ENCODE measurements at places on chromosomes 6 and 20.

GRCh38 chr20:62849431-62849830 is 12.2 kb downstream of the TCFL5 start:
- DNase-seq, result no peak

GRCh38 chr6:137832110-137832509 is 34.9 kb upstream of the TNFAIP3 start:
- peak; percentile 95 for DNase-seq

GRCh38 chr6:115947966-115948541 is 112.6 kb downstream of the FRK start:
- no peak for DNase-seq

DNA sequence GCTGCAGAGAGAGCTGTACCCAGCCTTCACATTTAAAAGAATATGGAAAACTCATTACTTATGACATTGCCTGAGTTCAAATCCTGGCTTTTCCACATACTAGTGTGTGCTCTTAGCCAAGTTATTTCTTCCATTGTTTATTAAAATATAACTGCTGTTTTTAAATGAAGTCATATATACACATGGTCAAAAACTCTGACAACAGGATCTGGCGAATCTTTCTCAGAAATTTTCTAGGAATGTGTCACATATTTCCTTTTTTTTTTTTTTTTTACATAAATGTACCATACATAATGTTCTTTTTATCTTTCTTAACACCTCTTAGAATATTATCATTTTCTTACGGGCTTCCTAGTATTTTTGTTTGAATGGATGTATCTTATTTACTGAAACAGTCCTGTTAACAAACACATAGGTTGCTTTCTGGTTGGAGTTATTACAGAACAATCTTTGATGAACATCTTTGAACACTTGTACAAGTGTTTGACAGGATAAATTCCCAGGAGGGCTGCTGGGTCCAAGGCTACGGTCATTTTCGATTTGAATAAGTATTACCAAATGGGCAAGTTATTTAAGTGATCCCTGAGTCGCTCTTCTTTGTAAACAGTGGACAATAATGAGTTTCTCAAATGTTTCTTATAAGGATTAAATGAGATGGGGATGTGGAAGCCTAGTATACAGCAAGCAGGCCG is 1.6 kb upstream of the SNX9 start:
- no peak for DNase-seq

GRCh38 chr20:57097245-57097915 is 169.1 kb downstream of the BMP7 start:
- no peak for DNase-seq

DNA sequence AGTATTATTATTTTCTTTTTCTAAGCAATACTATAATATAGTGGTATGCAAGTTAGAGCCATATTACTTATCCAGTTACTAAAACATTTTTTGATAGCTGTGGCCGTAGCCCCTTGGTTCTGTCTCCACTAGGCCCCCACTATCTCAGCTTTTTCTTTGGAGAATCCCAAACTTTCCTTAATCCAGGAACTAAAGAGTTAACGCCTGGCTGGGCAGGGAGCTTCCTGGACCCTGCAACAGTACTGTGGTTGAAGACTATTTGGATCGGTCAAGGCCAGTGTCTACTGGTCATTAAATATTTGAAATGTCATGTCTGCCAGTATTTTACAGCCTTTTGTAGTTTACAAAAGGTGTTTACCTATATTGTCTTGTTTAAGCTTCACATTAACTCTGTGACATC is 20.0 kb upstream of the TRERF1 start:
- DNase-seq, result no peak

GRCh38 chr6:32108094-32108627 is 977 bp downstream of the TNXB start:
- DNase-seq, result no peak

- no peak for DNase-seq
Measured at GRCh38 chr6:90982051-90982450, 395.2 kb upstream of the MAP3K7 start.

GRCh38 chr6:87907521-87907920 is 140.1 kb upstream of the SPACA1 start:
- DNase-seq, result peak; percentile 42

- no peak for DNase-seq
Measured at GRCh38 chr6:132304891-132305305, 96.4 kb downstream of the MOXD1 start.

GRCh38 chr6:170529839-170530469 is 23.2 kb downstream of the PSMB1 start:
- no peak for DNase-seq

DNA sequence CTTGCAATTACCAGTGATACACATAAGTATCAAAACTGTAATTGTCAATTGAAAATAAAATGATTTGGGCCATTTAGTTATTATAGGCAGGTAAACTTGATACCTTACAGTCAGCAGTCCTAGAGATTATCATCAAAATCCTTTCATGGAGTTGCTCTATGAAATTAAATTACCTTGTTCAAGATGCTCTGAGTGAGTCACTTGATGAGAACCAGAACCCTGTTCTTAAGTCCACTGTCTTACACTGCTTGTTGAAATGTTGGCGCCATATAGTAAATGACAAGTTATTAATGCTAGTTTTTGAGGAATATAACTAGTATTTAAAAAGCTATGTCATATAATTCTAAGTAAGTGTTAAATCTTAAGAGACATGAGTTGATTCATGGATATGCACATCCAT is 37.2 kb upstream of the BAG2 start:
- DNase-seq, result no peak

- DNase-seq, result no peak
Measured at GRCh38 chr20:24699321-24700165, 230.1 kb downstream of the SYNDIG1 start.

DNA sequence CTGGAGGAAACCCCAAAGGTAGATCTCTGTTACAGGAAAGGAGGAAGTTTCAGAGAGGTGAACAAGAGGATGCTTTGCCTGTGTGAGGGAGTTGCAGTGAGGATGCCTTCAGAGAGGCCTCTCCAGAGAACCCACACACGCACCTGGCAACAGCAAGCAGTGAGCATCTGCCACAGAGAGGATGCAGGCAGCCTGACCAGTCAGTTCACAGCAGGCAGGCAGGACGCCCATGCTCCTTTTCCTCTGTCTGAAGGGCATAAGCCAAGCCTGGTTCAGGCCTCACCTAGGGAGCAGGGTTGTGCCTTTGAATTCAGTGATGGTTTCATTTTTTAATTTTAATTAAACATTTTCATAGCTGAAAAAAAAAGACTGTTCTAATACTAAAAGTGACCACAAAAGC is 346.0 kb upstream of the MARCKS start:
- no peak for DNase-seq

DNA sequence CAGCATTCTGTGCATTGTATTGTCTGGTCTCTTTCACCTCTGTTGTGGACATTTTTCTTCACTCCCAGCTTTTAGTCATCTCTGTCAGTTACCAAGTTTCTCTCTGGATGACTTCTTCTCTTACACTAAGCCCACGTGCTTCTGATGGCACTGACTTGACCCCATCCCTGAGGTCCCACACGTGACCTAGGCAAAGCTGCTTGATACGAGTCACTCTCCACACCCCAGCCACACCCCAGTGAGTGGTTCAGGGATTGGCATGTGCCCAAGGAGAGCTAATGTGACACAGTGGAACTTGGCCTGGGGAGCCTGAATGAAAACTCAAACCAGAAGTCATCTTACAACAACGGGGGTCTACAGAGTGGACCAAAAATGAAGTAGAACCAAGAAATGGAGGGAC is 32.2 kb downstream of the HTR1E start:
- DNase-seq, result no peak

DNA sequence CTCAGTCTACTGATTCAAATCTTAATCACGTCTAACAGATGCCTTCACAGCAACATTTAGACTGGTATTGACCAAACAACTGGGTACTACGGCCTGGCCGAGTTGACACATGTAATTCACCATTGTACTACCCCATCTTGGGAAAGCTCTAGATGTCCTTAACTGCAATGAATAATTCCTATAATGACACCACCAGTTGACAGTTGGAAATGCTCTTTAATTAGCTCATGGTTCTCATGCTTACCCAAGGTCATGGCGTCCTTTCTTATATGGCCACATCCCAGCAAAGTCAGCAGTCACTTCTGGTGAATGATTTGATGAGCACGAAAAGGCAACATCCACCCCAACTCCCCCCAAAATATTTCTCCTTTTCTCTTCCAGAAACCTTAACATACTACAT is 150.9 kb downstream of the MYLK4 start:
- DNase-seq, result no peak

DNA sequence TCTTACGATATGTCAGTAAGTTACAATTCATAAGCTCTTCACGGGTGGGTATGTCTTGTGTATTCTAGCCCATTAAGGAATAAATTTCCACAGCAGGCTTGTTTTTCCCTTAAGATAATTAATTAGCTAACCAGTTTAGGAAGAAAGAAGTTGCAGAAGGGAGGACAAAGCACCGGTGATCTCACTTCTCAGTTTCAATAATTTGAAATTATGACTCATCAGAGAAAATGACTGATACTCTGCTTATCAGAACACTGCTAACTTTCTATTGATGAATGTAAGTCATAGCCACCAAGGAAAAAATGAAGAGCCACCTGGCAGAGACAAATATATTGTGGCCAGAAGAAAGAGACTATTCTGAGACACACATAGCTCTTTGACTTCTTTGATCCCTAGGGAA is 35.0 kb upstream of the ENTPD6 start:
- DNase-seq, result no peak

DNA sequence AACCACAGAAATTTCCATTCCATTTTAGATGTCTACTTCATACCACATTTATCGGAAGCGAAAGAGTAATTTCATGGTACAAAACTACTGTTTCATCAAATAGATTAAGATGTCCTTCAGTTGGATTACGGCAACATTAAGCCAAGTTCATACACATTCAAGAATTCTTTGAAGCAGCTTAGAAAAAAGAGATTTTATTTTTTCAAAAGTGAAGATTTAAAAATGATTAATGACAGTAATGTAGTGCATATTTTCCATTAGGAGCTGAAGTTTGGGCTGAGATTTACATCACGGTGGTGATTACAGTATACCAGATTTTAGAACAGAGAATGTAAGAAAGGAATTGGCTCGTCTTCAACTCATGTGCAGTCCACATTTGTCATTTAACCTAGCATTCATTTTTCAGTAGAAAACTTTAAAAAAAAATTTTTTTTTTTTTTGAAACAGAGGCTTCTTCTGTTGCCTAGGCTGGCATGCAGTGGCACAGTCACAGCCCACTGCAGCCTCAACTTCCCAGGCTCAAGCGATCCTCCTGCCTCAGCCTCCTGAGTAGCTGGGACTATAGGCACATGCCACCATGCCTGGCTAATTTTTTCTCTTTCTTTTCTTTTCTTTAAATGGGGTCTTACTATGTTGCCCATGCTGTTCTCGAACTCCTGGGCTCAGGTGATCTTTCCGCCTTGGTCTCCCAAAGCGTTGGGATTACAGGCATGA is 1.9 kb downstream of the SYNJ2 start:
- DNase-seq, result no peak

GRCh38 chr6:71279321-71279720 is 9.3 kb upstream of the OGFRL1 start:
- no peak for DNase-seq

DNA sequence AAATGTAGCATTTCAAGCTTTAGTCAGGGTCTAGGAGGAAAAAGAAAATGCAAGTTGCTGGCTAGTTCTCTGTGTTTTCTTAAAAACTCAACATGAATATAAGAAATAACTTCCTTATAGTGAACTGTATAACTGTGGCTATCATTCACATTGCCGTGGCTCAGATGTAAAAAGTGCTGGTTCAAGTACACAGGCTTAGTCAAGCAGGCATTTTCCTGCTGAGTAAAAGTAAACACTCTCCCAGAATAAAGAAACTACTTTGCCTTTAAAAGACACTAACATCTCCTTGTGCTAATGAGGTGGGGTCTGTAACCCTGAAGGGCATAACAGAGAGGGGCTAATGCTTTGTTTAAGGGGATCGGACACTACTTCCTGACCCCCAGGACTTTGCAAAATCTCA is 3.3 kb downstream of the ATP5F1E start:
- DNase-seq, result no peak

GRCh38 chr6:98970469-98970868 is 22.7 kb upstream of the FBXL4 start:
- DNase-seq, result no peak

- DNase-seq, result no peak
Measured at GRCh38 chr20:59735917-59736316, 131.6 kb downstream of the PHACTR3 start.

- no peak for DNase-seq
Measured at GRCh38 chr20:10641893-10642292, 31.9 kb downstream of the JAG1 start.

DNA sequence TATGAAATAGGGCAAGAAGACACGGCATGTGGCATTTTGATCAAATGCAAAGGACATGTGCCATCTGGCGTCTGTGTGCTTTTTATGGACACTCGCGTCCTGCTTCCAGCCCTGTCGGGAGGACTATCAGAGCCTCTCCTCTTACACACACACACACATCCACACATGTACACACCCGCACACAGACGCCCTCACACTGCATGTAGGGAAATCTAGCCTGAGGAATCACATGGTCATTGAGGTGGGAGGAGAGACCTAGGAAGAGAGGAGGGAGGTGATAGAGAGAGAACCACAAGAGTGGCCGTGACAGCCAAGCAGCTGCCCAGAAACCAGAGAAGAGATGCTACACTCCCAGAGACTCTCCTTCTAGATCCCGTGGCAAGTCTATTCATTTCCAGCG is 105.9 kb upstream of the CDYL start:
- DNase-seq, result no peak

DNA sequence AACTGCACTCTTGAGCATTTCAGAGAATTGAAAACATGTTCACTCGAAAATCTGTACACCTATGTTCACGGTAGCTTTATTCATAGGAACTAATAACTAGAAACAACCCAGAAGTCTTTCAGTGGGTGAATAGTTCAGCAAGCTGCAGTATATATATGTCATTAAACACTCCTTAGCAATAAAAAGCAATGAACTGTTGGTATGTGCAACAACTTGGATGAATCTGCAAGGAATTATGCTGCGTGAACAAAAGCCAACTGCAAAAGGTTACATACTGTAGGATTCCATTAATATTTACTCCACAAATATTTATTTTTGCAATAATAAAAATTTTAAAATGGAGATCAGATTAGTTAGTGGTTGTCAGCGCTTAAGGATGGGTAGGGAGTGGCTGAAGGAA is 22.1 kb upstream of the FKBP1A start:
- DNase-seq, result no peak

GRCh38 chr6:15403094-15403755 is 157.4 kb downstream of the JARID2 start:
- no peak for DNase-seq

DNA sequence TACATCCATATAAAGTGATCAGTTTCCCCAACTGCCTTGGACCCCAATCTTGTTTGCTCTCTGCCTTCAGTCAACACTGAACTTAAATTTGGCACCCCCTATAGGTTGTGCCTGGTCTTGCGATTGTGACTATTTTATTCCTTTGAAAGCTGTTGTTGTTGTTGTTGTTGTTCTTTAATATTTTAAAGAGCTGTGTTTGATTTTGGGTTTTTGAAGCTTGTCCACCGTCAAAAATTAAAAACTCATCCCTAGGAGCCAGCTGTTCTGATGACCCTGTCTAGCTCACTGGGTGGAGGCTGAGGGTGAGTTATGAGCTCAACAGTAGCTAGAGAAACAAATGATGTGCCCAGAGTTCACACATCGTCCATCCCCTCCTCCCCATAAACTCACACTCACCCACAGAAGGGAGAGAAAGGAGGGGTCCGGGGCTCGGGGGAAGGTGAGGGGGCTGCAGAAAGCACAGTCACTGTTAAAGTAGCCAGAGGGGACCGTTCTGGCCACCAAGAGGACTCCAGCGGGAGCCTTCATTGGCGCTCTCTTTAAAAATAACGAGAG is 4.0 kb downstream of the SIM1 start:
- DNase-seq, result no peak

GRCh38 chr6:19845266-19846041 is 8.3 kb downstream of the ID4 start:
- no peak for DNase-seq

GRCh38 chr6:132764370-132764769 is 6.7 kb upstream of the VNN2 start:
- peak; percentile 77 for DNase-seq

Data from skeletal muscle cell (primary cell).